Kidney (tissue), 22 donors: ENCODE measurements at places on chromosomes 7 and 10. TPM values are rescaled to one million over a fixed set of nuclear protein-coding genes. Genes with fewer than 3 reads are reported as not detected.

- no peak for DNase-seq
- H3K4me1 ChIP-seq, result peaks cover 46% of the 10 kb centered on the region
- no peaks in the 10 kb centered on the region for H3K36me3 ChIP-seq
- H3K27me3 ChIP-seq, result no peaks in the 10 kb centered on the region
- peak overlapping the region; percentile 47 for H3K27ac ChIP-seq
These were observed 41.5 kb downstream of the MYOF start for GRCh38 chr10:93440591-93441091.

- no peaks in the 10 kb centered on the region for H3K27me3 ChIP-seq
- H3K27ac ChIP-seq, result no peak overlapping the region
- H3K4me1 ChIP-seq, result no peaks in the 10 kb centered on the region
- no peak overlapping the region for H3K4me3 ChIP-seq
- no peak for DNase-seq
These were observed 897.2 kb downstream of the CNTNAP2 start for GRCh38 chr7:147013825-147014224.

Gene SFTPA1
- not detected for total RNA-seq

Gene SPRN
- total RNA-seq, result not detected

DNA sequence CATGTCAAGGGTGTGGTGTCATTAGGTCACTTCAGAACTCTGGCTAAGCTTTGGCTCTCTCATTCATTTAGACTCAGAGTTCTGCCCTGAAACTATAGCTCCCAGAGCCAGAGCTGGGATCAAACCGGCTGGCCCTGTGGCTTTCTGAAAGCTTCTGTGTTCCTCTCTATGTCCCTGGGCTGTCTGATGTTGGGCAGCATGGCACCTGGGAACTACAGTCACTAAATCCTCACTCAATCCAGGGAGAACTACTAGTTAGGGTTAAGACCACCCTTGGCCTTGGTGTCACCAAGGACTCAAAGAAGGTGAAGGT lies 13.2 kb downstream of the ATG9B start:
- no peak for DNase-seq
- no peak overlapping the region for H3K4me3 ChIP-seq
- peaks cover 20% of the 10 kb centered on the region for H3K4me1 ChIP-seq
- H3K36me3 ChIP-seq, result no peaks in the 10 kb centered on the region
- H3K27me3 ChIP-seq, result peaks cover 3% of the 10 kb centered on the region

DNA sequence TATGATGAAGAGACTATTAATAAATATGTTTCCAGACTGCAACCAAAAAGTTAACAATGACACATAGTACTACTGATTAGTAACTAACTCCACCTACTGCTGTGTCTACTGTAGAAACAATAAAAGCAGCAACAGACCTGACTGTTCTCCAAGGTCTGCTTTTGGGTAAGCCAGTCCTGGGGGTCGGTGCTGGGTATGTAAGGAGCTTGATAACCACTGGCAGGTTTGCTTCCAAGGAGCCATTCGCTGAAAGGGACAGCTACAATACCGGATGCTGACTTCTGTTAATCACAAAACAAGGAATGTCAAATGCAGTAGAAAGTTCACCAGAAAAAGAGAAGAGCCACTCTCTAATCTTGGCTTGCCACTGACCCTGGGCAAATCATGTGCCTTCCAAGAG lies 17.7 kb downstream of the NCOA4 start:
- DNase-seq, result no peak
- no peak overlapping the region for H3K27ac ChIP-seq
- H3K4me1 ChIP-seq, result peaks cover 3% of the 10 kb centered on the region
- H3K36me3 ChIP-seq, result peaks cover 34% of the 10 kb centered on the region
- H3K27me3 ChIP-seq, result no peaks in the 10 kb centered on the region

DNA sequence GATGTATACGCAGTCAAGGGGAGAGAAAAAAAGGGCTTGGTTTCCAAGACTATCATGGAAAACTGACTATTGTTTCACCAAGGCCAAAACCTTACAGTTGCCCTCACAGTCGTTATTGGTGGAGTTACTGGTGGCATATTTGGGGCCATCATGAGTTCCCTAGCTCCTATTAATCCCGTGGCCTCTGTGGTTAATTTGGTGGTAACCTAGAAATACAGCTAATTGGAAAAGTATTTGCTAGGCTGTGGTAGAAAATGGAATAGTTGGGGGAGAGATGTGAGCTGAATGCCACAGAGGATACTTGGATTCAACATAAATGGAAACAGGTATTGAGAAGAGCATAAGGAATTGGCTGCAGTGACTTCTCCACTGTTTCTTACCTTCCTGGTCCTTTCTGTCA lies 450.7 kb downstream of the KCNMA1 start:
- no peaks in the 10 kb centered on the region for H3K36me3 ChIP-seq
- no peak for DNase-seq
- no peak overlapping the region for H3K27ac ChIP-seq
- H3K27me3 ChIP-seq, result no peaks in the 10 kb centered on the region
- H3K4me1 ChIP-seq, result no peaks in the 10 kb centered on the region

Gene ITGA8
- total RNA-seq, result 22.1 TPM

Gene CDNF
- 2.1 TPM for total RNA-seq

Gene PPP1R3A
- total RNA-seq, result not detected

Gene PRTFDC1
- total RNA-seq, result 3.8 TPM

DNA sequence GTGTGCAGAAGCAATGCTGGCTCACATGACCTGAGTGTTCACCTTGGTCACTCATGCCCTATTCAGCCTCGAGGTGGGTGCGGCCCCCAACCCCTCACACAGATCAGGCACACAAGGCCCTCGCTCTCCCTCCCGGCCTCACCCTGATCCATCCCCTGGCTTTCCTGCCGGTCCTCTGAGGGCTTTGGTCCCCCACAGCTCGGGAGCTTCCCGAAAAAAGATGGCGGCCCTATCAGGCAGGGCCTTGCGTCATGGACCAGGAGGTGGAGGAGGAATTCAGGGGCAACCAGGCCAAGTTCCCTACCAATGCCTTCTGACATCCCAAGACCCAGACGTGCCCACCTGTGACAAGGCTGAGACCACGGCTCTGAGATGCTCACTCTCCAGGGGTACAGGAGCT lies 43.7 kb upstream of the DNAAF5 start:
- no peaks in the 10 kb centered on the region for H3K27me3 ChIP-seq
- no peak overlapping the region for H3K4me3 ChIP-seq
- H3K27ac ChIP-seq, result no peak overlapping the region

DNA sequence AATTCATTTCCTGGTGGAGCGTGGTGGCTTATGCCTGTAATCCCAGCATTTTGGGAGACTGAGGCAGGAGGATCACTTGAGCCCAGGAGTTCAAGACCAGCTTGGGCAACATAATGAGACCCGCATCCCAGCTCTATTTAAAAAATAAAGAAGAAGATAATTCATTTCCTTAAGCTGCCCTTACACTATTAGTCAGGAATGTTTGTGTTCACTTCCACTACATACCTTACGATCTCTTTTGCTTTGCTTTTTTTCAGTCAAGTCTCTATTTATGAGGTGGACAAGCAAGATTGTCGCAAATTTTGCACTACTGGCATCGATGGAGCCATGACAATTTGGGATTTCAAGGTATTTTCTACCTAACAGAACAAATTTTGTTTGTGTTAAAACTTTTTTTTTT lies 11.2 kb upstream of the ARPC1B start:
- H3K36me3 ChIP-seq, result peaks cover 22% of the 10 kb centered on the region
- DNase-seq, result no peak
- no peaks in the 10 kb centered on the region for H3K4me1 ChIP-seq
- H3K27ac ChIP-seq, result no peak overlapping the region
- no peak overlapping the region for H3K4me3 ChIP-seq

Gene ATXN7L1
- total RNA-seq, result 18.5 TPM

- H3K27me3 ChIP-seq, result no peaks in the 10 kb centered on the region
- no peaks in the 10 kb centered on the region for H3K4me1 ChIP-seq
These were observed 144.2 kb downstream of the BMS1 start for GRCh38 chr10:42926843-42927242.

DNA sequence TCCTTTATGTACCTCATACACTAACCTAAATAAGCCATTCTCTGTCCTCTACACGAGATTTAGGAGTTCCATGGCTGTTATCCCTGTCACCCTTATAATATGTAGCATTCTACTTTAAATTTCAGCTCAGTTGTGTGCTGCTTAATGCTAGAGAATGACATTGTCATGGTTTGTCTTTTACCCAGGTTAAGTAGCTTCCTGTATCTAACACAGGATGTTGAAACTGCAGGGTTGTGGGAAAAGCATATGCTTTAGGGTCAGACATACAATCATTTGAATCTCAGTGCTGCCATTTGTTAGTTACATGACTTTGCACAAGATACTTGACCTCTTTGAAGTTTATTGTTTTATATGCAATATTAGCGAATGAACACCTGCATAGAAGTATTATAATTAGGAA lies 235.1 kb upstream of the CACNA2D1 start:
- H3K4me3 ChIP-seq, result no peak overlapping the region
- no peak overlapping the region for H3K27ac ChIP-seq
- peaks cover 4% of the 10 kb centered on the region for H3K4me1 ChIP-seq
- H3K36me3 ChIP-seq, result no peaks in the 10 kb centered on the region
- H3K27me3 ChIP-seq, result no peaks in the 10 kb centered on the region

- H3K4me1 ChIP-seq, result peaks cover 30% of the 10 kb centered on the region
- no peak overlapping the region for H3K27ac ChIP-seq
- H3K27me3 ChIP-seq, result no peaks in the 10 kb centered on the region
These were observed 1.4 kb downstream of the CDK5 start for GRCh38 chr7:151056283-151056665.

- no peaks in the 10 kb centered on the region for H3K27me3 ChIP-seq
- H3K4me1 ChIP-seq, result no peaks in the 10 kb centered on the region
- H3K36me3 ChIP-seq, result no peaks in the 10 kb centered on the region
These were observed 6.6 kb downstream of the C10orf90 start for GRCh38 chr10:126663880-126664279.

GRCh38 chr10:36171556-36171952 lies 529.5 kb upstream of the FZD8 start:
- DNase-seq, result no peak
- no peak overlapping the region for H3K4me3 ChIP-seq
- no peaks in the 10 kb centered on the region for H3K36me3 ChIP-seq

Gene STEAP4
- 80.2 TPM for total RNA-seq
